ENCODE measurements at places on chromosomes 1 and 21. TPM values are rescaled to one million over a fixed set of nuclear protein-coding genes. Genes with fewer than 3 reads are reported as not detected.

- no peak for DNase-seq
These were observed 1.8 kb upstream of the ADAMTS1 start for GRCh38 chr21:26847002-26847401.

The CFAP107 gene
- not detected for total RNA-seq

DNA sequence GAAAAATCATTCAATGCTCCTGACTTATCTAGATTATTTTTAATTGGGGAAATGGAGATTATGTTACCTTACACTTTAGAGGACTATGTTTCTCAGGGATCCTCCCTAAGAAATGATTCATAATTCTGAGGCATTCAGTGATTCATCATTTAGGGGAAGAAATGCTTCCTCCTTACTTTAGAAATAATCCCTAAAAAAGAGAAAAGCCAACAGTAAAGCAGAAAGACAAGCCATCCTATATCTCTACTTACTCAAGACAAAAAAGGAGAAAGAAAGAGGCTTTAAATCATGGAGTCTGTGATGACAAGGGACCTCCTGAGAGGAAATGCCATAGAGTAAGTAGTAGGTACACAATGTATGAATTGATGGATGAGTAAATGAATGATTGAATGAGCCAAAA lies 137.0 kb downstream of the BRINP2 start:
- no peak for DNase-seq

DNA sequence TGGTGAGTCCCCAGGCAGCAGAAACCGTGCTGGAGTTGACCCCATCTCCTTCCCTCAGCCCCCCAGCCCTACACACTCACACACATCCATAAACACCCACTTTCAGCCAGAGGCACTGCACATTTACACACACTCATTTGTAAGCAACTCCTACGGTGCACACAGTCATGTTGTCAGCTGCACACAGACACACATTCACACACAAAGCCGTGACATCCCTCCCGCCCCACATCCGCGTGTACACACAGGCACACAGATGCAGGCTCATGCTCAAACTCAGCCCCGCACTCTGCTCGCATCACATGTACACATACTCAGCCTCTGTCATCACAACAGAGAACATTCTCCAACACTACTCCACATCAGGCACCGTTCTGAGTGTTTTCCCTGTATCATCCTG lies 47.6 kb downstream of the LACTBL1 start:
- no peak for DNase-seq

- no peak for DNase-seq
These were observed 65.9 kb upstream of the TIAM1 start for GRCh38 chr21:31409831-31410487.

GRCh38 chr21:27429710-27430341 lies 462.9 kb upstream of the ADAMTS5 start:
- DNase-seq, result no peak

The CENPF gene
- total RNA-seq, result 2.9 TPM

The CHRM3 gene
- not detected for total RNA-seq

- no peak for DNase-seq
These were observed 39.7 kb downstream of the PRRX1 start for GRCh38 chr1:170703591-170703990.

DNA sequence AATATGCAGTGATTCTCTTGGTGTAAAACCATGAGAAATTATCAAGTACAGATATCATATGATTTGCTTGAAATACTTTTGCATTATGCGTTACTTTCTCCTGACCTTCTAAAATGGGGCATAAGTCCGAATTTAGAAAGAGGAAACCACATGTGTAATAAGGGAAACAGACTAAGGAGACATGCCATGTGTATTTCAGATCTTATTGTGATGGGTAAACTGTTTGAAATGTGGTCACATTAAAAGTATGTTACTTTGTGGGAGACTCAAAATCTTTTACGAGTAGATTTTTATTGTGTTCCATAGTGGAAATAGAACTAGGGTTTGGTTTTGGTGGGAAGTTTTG lies 173.0 kb downstream of the NFIA start:
- DNase-seq, result no peak

DNA sequence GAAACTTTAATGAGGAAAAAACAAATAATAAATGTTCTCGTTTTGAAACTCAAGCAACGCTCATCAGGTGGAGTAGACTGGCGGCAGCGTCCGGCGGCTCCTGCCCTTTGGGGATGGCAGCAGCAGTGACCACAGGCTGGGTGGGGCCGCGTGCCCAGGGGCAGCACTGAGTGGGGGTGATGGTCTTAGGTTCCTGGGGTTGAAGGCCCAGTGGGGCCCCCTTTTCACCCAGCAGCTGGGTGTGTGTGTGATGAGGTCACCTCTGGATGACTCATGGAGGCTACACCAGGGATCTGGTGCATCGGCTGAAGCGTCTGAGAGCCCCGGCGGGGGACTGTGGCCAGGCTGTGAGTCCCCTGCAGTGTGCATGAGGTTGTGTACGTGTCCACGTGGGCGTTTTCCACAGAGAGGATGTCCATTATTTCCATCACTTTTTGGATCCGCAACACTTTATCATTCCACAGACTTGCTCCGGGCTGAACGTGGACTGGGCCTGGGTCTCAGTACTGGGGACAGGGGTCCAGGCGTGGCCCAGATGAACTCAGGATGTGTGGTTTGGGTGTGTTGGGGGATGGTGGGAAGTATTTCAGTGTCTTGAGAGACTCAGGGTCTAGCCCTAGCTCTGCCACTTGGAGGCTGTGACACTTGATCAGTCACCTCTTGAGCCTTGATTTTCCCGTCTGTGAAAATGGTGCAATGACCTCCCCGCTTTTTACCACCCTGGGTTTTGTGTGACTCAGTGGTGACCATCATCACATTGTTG lies 25.6 kb downstream of the LDLRAP1 start:
- no peak for DNase-seq

DNA sequence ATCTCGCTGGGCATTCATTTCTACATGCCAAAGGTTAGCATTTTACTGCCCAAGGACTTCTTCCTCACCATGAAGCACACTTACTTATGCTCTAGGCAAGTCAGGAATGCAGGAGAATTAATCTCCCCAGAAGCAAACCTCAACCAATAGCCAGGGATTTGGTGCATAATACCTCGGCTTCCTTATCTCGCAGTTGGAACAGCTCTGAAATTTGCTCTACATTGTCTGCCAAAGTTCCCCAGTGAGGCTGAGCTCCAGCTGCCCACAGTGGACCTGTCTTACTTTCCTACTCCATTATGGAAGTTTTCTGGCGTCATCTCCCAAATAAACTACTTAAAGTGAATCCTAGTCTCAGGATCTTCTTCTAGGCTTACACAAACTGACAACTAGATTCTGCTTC lies 57.6 kb upstream of the PPM1J start:
- no peak for DNase-seq

The OR2L5 gene
- not detected for total RNA-seq

The RGSL1 gene
- total RNA-seq, result not detected

- DNase-seq, result peak; percentile 86
These were observed 45.1 kb downstream of the SLC2A1 start for GRCh38 chr1:42913426-42914091.

DNA sequence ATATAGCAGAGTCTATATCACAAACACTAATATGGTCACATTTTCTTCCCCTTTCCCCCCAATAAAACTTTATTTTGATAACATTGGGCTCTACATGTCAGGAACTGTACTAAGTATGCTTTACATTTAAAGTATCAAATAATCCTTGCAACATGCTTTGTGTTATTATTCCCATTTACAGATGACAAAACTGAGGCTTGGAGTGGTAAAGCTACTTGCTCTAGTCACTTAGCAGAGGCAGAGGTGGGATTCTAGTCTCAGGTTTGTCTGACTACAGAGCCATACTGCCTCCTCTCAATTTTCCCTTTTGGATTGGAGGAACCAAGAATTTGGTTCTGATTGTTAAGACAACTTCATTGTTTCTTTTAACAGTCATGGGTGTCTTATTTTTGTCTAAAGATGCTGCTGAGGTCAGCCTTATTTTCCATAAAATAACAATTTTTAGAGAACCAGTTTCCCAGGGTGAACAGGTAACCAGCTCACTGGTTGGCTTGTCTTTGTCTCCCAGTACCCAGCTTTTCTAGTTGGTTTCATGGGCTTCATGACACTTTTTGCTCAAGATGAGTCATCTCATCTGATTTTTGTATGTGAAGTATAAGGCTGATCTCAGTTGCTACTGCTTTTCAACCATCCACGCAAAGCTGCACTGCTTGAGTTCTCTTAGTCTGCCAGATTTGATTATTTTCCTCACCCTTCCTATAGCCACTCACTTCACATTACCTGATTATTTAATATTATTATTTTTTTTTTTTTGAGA lies 81.0 kb upstream of the ARID1A start:
- DNase-seq, result no peak

DNA sequence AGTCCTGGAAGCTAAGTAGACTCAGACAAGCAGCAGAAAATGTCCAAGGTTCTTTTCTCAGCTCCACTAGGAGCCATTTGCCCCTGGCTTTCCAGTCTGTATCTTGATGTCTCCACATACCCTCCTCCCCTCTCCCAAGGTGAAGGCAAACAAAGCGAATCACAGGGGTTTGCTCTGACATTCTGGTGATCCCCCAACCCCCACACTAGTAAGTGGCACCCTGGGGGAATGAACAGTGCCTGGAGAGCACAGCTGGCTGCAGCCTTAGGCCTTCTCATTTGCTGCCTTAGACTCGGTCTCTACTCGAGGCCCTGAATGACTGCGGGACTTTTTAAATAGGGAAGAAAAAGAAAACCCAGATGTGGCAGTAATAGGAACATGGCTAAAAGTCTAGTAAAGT lies 15.3 kb downstream of the ERI3 start:
- DNase-seq, result no peak

DNA sequence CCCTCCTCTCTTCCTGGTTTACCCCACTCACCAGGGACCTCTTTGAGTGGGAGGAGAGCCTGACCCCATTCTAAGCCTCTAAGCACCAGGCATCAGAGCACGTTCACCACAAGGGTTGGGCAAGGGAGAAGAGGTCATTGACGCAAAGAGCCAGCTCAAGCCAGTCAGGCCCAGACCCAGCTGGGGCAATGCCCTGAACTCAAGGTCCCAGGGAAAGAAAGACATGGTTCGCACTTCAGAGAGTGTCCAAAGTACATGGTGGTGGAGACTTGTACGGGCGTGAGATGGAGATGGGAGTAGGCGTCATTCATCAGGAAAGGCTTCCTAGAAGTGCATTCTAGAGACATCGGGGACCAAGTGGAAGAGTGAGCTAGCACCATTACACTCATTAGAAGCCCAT lies 7.2 kb downstream of the PKP1 start:
- no peak for DNase-seq

DNA sequence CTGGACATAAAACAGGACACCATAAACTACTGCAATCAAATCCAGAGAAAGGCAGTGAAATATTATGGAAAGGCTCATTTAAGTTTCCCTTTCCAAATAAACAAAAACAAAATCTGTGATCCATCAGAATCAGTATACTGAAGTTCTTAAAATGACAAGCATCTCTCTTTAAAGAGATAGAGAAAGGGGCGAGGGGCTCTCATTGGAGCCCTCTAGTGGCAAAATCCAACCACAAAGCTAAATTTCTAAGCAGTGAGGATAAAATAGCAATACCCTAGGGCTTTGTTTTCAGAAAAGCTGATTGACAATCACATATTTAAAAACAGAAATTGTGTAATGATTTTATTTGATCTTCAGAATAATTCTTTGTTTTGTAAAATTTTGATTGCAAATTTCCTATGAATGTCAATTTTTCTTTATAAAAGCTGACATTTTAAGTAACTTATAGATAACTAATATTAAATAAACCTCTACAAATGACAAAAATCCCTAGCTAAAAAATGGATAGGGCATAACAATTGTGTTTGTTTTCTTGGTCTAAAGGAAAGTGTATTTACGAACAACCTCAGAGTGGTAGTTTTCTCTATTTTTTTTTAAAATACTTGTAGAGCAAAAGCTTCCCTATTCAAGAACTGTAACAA lies 138.2 kb downstream of the COL24A1 start:
- peak; percentile 42 for DNase-seq

The TSPEAR gene
- not detected for total RNA-seq

- DNase-seq, result no peak
These were observed 7.4 kb downstream of the KCNE1 start for GRCh38 chr21:34504595-34504994.

DNA sequence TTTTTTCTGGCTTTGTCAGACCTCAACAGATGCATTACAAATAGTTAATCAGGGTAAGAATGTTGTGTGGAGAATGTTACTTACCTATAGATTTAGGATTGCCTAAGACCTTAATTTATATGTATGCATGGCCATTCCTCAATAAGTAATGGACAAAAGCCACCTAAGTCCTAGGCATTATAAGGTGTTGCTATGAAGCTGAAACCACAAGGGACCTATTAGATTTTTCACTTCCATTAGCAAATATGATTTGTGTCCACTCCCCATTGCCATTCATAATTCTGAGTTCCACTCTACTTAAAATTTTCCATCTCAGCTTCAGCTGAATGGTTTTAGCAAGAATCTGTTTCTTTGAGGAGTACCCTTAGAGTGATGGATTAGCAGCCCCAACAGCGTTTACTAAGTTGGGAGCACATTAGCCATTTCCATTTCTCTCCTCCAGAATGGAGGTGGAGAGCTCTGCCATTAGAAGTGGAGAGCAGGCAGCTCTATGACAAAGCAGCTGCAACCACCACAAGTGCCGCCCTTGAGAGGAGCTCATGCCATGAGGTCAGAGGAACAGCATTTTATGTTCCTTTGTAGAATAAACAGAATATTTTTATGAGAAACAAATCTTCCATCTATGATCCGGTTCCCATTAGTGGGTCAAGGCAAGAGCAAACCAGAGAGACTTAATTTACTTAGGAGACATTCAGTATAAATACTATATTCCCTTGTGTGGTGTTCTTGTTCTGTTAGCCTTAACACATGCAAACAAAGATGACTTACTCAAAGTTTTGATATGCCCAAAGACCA lies 28.9 kb upstream of the C1orf87 start:
- no peak for DNase-seq

DNA sequence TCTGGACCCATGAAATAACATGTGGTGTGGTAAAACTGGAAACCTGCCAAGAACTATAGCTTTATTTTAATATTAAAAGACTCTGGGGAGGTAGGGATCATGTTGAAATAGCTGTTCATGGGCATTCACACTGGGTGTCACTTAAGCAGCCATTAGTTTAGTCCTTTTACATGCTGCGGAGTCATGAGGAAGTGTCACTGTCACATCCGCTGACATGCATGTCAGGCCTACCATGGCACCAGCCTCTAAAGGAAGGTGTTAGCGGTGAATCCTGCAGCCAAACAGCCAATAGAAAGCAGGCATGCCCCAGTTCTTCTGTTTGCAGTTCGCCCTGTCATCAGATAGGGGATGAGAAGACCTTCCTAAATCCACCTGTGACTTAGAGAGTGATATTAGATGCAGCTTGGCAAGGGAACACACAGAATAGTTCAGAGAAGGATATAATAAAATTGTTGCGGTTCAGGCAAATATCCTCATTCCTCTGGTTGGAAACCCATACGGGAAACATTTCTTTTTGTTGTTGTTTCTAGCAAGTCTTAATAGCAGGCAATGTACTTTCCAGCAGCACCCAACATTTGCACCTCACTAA lies 100.4 kb downstream of the CACHD1 start:
- no peak for DNase-seq

The TIAM1 gene
- total RNA-seq, result 1.0 TPM

- no peak for DNase-seq
These were observed 17.3 kb upstream of the TIPRL start for GRCh38 chr1:168161459-168161858.

GRCh38 chr21:40393066-40393465 lies 453.9 kb downstream of the DSCAM start:
- no peak for DNase-seq

The AUNIP gene
- total RNA-seq, result 0.27 TPM

The PPP1R8 gene
- 45.1 TPM for total RNA-seq

GRCh38 chr21:41367945-41368734 lies 6.3 kb downstream of the MX2 start:
- DNase-seq, result peak; percentile 86

The RNU1-3 gene
- total RNA-seq, result 4,541 TPM
